ENCODE measurements at places on chromosomes 2 and 18. TPM values are rescaled to one million over a fixed set of nuclear protein-coding genes. Genes with fewer than 3 reads are reported as not detected.

GRCh38 chr2:147554521-147555107 is 290.2 kb upstream of the ACVR2A start:
- no peak for DNase-seq

DNA sequence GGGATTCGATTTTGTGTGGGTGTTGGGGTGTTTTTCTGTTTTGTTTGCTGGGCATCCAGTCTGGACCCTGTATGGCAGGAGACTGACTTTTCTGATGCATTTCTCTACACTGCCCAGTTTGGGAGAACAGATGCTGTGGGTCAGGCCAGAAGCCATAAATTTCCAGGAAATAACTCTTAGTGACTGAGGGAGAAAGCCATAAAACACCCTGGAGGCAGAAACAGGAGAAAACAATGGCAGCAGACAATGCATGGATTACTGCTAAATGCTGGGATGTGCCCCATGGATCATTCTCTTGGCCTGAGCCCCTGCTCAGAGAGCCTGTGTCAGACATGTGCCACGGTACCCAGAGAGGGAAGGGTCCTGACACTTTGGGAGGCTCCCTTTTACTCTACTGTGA is 133.6 kb upstream of the CAPN13 start:
- no peak for DNase-seq

GRCh38 chr18:58135183-58135641 is 91.2 kb downstream of the NEDD4L start:
- DNase-seq: no peak

DNA sequence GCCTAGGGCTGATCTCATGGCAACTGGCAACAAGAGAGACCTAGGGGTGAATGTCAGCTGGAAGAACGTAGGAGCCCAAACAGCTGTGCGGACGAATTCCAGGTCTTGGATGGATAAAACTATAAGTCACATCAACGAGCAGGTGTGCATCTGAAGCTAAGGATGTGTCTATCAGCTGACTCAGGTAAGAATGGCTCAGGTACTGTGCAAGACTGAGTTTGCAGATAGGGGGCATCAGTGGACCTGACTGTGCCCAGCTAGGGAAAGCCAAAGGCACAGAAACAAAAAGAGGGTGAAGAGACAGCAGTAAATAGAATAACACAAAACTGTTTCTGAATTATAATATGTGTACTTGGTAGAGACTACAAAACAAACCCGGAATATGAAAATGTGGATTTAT is 357.3 kb downstream of the ZEB2 start:
- DNase-seq: no peak

GRCh38 chr2:14752295-14752694 is 119.8 kb downstream of the LRATD1 start:
- DNase-seq: no peak

GRCh38 chr2:162149940-162150339 is 2.1 kb downstream of the GCG start:
- no peak for DNase-seq

DNA sequence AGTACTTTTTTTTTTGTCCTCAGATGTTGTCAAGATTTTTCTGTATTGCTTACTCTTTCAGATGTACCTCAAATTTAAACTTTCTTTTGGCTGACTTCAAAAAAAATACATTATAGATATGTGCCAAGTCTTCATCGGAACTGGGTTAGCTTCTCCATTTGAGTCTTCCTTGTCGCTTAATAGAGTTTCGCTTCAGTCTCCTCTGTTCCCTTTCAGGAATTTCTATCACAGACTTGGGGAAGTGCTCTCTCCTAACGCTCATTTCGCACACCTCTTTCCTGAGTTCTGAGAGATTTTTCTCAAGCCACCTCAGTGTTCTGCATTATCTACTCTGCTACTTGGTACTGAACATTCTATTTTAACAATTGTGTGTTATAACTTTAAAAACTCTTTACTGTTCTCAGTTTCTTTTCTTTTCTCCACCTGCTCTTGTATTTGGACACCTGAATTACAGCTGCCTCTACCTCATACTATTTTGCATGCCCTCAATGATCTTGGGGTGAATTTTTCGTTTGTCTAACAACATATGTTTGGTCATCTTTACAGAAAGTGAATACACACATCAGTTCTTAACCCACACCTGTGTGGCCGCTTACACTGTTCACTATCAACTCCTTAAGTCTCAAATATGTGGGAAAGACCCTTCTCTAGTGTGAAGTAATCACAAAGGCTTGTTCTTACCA is 16.5 kb downstream of the PTPN2 start:
- no peak for DNase-seq

GRCh38 chr2:112290088-112290487 is 14.7 kb downstream of the ZC3H6 start:
- DNase-seq: no peak

- no peak for DNase-seq
Observed at GRCh38 chr2:237961637-237962036, 5.2 kb upstream of the UBE2F start.

The FAM228A gene
- not detected for total RNA-seq

DNA sequence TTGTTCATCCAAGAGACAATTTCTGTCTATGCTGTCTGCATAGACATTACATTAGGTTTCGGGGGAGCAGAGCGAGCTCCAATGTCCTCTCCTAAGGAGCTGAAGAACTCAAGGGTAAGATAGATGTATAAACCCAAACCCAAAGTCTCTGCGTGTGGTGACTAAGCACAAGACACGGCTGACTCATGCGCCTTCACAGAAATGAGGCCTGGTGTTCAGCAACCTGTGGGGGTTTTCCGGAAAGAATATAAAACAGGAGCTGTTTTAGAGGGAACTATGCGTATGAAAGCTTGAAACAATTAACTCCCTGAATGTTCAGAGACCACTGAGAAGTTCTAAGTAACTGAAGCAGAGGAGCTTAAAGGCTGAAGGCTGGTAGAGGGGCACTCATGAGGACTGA is 154.7 kb downstream of the SOX11 start:
- no peak for DNase-seq

DNA sequence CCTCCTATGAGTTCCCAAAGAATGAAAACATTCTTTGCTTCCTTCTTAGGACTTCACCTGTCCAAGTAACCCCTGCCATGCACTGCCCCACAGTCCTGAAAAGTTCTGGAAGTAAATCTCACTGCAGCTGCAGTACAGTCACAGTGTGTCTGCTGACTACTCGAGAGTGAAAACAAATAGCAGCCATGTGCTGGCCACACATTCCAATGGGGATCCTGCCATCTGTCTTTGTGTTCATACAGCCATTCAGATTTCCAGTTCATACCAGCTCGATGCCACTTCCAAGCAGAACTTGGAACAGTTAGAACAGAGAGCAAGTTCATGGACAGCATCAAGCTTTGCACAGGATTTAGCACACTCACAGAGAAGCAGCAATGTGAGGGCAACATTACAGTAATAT is 629.9 kb upstream of the ACVR2A start:
- no peak for DNase-seq

The GCKR gene
- total RNA-seq: not detected

- DNase-seq: peak; percentile 57
Observed at GRCh38 chr2:181677912-181678586, 2.3 kb downstream of the NEUROD1 start.

The TLX2 gene
- total RNA-seq: 0.40 TPM

GRCh38 chr18:39784541-39784940 is 2170.5 kb upstream of the PIK3C3 start:
- no peak for DNase-seq

DNA sequence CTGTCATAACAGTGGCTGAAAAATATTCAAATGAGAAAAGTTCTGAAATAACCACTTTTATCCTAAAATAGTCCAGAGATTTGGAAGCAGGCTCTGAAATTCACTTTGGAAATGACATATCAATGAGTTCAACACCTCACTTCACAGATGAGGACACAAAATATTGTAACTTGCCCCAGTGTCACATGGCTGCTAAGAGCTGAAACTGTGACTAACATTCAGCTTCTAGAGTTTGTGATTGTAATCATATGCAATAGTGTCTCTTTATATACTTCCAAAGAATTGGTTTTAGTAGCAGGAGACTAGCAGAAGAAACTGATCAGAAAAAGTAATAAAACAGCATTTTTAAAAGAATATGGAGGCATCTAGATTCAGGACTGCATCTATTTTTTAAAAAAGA is 52.1 kb downstream of the SFT2D3 start:
- DNase-seq: no peak

The UGT1A8 gene
- not detected for total RNA-seq

DNA sequence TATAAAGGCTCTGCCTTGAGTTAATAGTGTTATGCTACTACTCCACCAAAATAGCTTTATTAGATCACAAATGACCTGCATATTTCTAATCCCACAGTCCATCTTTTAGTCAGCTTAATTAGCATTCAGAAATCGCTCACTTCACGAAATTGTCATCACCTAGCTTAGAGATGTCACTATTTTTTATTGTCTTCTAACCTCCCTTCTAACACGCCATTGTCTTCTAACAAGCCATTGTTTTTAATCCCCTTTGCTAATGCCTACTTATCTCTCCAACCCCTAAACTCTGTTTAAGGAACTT is 97.1 kb downstream of the EPB41L5 start:
- no peak for DNase-seq
